ENCODE measurements at places on chromosomes 1 and 21.

DNA sequence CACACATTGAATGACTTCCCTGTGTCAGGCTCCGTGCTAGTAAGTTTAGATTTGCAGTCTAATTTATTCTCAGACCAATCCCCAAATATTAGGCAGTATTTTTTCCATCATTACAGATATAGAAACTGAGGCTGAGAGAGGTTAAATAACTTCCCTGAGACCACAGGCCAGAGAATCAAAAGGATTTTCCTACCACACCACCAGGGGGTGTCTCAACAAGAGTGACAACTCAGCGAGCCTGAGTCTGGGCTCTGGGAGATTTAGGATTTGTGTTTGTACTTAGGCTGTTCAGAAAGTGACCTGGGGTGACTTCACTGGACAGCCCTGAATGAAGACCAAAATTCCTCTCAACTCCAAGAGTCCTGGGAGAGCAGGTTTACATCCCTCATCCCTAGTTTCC lies 13.3 kb upstream of the LCE5A start:
- DNase-seq, result no peak

GRCh38 chr1:30730346-30731108 lies 7.1 kb upstream of the MATN1 start:
- no peak for DNase-seq

DNA sequence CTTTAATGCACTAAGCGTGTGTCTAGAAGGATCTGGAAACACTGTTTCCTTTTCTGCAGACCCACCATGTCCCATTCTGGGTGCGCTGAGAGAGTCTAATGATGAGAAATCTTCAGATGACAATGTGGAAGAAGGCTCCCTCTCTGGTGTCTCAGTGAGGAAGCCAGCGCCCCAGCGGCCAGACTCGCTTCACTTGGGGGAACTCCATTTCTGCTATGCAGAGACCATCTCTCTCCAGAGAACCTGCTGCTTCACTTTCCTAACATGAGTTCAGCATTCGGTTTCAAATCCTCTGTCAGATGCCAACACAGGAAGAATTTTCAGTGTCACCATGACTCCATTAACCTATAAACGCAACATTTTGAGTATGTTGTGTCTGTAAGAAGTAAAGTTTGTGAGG lies 121.8 kb downstream of the SYF2 start:
- no peak for DNase-seq

GRCh38 chr1:155253797-155254196 lies 1.5 kb downstream of the ENTREP3 start:
- DNase-seq, result no peak

DNA sequence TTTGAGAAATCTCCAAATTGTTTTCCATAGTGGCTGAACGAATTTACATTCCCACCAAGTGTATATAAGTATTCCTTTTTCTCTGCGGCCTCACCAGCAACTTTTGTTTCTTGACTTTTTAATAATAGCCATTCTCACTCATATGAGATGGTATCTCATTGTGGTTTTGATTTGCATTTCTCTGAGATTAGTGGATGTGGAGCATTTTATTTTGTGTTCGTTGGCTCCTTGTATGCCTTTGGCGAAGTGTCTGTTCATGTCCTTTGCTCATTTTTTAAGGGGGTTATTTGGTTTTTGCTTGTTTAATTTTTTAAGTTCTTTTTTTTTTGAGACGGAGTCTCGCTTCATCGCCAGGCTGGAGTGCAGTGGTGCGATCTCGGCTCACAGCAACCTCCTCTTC lies 45.1 kb upstream of the MPC2 start:
- DNase-seq, result no peak

DNA sequence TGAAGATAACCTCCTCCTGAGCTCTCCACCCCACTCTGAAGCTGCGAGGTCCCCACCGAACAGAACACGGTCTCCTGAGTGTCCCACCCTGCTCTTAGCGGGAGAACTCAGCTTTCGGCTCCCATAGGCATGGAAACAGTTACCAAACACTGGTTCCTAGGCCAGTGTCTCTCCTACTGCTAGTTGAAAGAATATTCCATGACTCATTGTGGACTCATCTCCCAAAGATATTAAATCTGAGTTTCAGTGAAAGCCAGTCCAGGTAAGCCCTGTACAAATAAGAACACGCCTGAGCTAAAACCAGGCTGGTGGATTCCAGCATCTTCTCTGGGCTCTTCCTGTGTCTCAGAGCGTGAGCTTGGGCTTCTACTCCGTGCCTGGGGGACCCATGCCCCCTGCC lies 107.5 kb upstream of the CLDN14 start:
- no peak for DNase-seq

DNA sequence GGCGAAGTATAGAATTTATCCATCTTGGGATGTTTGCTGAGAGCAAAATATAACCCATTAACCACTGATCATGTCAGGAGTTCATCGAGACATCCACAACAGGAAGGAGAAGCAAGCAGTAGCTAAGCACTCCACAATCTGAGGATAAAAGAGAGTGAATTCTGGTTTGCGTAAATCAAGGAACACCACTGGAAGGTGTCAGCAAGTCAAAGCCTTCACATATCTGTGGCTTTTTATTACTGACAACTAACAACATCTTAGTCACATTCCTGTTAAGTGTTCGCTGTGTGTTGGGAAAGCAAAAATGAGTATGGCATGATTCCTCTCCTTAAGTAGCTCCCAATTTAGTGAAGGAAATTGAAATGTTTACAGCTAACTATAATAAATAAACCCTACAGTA lies 44.5 kb upstream of the DARS2 start:
- no peak for DNase-seq

GRCh38 chr1:232927830-232928505 lies 22.4 kb upstream of the NTPCR start:
- DNase-seq, result no peak

DNA sequence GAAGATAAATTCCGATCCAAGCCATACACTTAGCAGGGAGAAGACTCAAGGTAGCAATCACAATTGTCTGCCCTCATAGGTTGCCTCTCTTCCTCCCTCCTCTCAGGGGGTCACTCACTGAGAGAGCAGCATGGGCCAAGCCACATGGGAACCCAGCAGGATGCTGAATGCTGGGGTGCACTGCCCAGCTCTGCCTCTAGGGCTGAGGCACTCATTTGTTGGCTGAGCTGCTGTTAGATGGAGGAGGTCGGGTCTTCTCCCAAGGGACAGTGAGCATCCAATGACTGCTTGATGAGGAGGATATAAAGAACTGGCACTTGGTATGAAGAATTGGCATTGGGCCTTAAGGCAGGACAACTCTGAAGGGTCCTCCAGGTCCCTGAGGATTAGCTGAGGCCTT lies 418.8 kb downstream of the SIPA1L2 start:
- no peak for DNase-seq

DNA sequence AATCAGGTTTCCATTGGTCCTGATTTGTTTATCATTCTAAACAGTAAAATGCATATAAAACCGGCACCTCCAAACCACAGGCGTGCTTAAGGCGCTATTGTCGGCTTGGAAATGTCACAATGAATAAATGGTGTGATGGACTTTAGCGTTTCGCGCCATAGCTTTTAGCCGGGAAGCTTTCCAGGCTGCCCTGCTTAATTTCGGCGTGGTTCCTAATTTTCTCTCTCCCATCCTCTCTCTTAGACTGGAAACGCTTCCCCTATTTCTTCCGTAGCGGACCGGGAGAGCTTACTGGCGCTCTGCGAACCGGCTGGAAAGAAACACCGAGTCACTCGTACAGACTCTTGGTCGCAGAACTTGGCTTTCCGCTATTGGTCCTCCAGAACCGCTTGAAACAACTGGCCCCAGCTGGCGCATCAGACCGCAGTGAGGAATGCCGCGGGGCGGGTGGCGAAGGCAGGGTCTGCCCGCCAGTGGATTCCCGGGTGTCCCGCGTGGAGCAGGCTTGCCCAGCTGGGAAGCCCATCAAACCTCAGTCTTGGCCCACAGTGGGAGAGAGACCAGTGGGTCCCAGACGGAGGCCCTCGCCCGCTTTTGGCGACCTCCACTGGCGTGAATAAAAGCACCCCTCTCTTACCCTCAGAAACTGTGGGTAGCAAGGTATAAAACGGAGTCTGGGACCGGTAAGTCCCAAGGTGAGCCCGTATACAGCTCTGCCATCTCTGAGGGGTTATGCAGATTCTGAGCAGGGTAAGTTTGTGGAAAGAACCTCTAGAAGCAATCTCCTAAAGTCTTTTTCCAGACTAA lies 4.0 kb upstream of the LHX8 start:
- no peak for DNase-seq
